Cardiac fibroblast (primary cell): ENCODE measurements at places on chromosomes 1 and 21.
A peak's percentile ranks its signal among the peaks of the same experiment; 100 is the strongest.

DNA sequence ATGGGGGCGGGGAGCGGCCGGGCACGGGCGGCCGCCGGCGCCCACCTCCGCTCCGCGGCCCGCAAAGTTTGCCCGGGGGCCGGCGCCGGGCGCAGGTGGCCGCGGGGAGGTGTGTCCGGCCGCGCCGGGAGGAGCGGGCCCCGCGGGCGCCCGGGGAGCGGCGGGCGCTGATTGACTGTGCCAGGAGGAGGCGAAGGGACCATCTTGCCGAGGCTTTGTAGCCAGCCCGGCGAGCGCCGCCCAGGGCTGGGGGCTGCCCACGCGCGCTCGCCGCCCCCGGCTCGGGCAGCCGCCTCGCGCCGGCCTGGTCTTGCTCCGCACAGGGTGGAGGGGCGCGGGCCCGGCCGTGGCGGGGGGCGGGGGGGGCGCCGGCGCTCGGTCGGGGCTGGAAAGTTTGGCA is 432 bp downstream of the EPHB2 start:
- no peak for DNase-seq

- no peak for DNase-seq
Measured at GRCh38 chr1:13478692-13479091, 35.1 kb downstream of the LRRC38 start.

DNA sequence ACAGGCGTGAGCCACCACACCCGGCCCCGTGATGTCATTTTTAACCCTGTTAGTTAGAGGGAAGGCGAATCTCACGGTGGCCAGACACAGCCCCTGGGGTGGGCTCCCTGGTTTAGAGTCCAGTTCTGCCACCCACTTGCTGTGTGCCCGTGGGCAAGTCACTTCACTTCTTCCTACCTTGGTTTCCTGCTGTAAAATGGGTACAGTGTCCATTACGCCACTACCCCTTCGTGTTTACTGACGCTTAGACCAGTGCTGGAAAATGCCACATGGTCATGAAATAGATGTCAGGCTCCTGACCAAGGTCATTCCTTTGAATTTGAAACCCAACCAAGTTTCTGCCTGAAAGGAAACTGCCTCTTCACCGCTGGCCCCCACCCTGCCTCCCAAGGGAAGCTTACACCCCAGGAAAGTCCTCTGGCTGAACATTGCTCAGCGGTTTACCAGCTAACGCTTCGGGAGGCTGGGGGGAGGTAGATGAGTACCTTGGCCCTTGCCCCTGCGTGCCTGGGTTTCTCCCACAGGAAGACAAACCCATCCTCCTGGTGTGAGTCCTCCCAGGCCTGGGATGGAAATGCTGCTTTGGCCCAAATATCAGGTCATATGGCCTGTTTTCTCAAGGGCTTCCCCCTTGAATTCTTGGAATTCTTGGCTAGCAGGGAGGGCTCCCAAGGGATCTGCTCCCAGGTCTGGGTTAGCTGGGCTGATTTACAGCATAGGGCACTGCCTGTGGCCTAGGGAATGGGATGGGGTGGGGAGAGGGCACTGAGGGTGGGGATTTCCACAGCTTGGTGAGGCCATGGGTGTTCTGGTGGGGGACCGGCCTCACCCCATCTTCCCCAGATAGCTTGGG is 7.6 kb upstream of the AADACL4 start:
- DNase-seq: peak; percentile 96

DNA sequence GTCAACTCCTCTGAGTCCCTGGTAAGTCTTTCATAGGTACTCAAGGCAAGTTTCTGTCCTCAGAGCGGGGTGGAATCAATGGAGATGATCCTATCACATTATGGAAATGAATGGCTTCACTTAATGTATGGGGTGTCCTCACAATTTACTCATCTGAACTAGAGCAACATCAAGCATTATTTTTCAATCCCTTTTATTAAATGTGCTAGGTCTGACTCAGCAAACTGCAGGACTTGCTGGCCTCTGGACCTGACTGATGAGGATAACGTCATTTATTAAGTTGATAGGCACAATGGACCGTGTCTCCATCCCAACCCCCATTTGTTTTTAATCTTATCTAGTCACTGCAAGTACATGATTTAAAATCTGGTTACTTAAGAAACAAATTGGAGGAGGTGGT is 259.2 kb downstream of the NUF2 start:
- no peak for DNase-seq

- DNase-seq: peak; percentile 90
Measured at GRCh38 chr1:92583821-92584760, 97.4 kb upstream of the GFI1 start.

DNA sequence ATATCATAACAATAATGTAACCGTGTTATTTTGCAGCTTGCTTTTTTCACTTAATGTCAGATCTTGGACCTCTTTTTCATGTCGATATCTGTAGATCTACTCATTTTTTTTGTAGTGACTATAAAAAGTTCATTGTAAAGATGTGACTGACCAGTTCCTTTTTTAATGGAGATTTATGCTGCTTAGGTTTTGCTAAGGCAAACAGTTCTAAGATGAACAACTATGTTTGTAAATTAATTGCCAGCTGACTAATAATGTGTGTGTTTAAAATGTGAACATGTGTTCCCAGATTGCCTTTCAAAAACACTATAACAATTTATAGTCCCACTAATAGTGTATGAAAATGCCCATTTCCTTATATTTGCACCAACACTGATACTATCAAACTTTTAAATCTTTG is 18.1 kb upstream of the EPS8L3 start:
- DNase-seq: no peak

DNA sequence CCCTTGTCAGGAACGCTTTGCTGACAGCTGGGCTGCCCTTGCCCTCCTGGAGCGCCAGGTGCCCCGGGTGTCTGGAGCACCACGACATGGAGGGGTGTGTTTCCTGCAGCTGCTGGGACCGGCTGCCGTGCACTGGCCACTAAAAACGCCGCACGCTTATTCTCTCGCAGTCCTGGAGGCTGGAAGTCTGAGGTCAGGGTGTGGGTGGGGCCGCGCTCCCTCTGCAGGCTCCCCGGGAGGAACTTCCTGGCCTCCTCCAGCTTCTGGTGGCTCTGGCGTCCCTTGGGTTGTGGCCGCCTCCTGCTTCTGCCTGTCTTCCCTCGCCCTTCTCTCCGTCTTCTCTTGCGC is 28.0 kb upstream of the PLCH2 start:
- DNase-seq: peak; percentile 22

GRCh38 chr21:37199057-37199924 is 67.8 kb downstream of the VPS26C start:
- DNase-seq: peak; percentile 66

- DNase-seq: no peak
Measured at GRCh38 chr1:95073446-95073845, 695 bp upstream of the ALG14 start.

DNA sequence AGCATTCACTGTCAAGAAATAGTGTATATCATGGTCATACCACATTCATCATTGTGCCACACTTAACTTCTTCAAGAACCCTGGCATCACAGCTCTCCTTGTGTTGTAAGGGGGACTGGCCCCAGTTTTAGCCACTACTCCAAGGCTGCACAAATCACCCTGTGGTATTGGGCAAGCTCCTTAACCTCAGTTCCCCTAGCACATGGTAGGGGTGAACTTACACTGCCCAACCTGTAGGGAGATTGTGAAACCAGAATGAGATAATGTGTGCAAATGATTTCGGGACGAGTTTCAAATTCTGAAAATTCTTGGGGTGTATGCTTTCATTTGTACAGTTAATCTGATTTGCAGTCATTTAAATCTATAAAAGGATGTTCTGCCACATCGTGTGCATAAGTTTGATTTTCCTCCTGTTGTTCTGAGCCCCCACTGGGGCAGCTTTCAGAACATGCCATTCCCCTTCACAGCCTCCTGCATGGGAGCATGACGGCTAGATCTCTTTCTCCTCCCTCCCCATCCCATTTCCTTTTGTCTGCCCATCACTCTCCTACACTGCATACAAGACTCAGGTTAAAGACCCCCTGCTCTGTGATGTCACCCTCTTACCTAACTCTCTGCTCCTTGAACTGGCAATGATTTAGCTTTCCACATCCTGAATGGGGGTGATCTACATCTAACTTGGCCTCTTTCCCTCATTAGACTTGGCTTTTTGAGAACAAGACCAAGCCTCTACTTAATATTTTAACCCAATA is 290.3 kb downstream of the CHRM3 start:
- no peak for DNase-seq

GRCh38 chr21:32203877-32204480 is 74.9 kb downstream of the MIS18A start:
- no peak for DNase-seq

DNA sequence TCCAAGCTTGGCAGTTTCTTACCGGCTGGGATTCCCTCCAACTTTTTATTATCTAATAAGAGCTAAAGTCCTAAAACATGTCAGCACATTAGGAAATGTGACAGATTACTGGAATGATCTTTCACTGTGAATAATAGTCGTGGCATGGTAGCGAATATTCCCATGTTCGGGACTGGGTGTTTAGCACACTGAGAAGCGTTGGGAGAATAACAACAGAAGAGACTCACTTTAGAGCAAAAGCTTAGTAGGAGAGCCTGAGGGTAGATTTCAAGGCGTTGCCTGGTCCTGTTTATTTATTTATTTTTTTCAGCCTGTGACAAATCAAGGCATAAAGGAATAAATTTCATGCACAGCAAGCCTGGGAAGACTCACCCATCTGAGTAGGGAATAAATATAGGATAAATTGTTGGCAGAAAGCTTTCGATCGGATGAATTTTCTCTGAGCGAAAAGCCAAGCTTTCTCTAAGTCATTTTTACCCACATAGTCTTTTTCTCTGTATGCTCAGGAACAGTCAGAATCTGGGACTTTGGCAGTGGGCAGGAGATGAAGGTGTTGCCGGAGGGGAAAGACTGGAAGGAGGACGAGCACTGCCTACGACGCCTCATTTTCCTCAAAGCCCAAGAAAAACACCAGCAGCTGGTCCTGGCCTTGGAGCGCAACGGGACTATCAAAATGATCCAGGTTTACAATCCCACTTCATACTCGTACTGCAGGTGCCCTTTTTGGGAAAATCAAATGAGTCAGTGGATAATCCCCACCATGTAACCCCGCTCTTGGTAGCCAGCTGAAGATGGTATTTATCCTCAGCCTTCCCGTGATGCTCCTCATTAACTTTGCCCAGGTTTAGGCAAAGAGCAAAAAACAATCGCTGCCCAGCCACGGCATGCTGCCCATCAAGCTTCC is 97.2 kb downstream of the WDR64 start:
- DNase-seq: peak; percentile 20

- no peak for DNase-seq
Measured at GRCh38 chr1:224301391-224301790, 28.6 kb downstream of the NVL start.

DNA sequence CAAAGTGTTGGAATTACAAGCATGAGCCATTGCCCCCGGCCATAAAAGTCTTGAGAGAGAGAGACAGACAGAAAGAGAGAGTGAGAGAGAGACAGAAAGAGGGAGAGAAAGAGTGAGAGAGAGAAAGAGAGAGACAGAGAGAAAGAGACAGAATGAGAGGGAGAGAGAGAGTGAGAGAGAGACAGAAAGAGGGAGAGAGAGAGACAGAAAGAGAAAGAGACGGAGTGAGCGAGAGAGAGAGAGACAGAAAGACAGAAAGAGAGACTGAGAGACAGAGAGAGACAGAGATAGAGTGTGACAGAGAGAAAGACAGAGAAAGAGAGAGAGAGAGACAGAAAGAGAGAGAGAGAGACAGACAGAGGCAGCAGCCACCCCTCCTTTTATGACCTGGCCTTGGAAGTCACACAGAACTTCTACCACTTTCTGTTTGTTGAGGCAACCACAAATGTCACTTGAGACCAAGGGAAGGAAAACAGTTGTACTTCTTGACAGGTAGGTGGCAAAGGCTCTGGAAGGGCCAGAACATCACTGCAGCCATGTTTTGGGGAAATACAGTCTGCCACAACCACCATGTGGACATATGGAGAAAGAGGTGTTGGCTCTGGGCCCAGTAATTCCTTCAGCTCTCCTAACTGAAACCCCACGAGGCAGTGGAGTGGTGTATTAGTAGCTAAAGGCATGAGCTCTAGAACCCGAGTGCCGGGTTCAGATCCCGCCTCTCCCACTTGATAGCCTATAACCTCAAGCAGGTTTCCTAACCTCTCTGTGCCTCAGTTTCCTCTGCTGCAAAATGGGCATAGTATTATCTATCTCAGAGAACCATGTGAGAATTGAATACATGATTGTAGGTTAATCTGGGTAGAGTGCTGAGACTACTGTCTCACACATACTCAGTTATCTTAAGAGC is 50.6 kb downstream of the TNFRSF8 start:
- DNase-seq: peak; percentile 73
